ENCODE measurements at places on chromosomes 2 and 18. TPM values are rescaled to one million over a fixed set of nuclear protein-coding genes. Genes with fewer than 3 reads are reported as not detected.

ABCG5 gene
- total RNA-seq, result not detected

NPAS2 gene
- total RNA-seq, result 2.6 TPM

DNA sequence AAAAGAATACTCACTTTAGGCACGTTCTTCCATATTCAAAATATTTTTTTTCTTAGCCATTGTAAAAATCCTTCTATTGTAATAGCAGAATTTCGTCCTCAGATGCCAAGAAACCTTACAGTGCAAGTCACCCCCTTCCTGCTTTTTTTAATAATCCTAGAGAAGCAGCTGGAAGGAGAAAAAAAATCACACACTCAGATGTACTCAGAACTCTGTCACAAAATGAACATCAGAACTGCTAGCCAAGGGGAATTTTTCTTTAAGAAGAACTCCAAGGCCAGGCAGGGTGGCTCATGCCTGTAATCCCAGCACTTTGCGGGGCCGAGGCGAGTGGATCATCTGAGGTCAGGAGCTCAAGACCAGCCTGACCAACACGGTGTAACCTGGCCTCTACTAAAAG lies 127.3 kb upstream of the SPATS2L start:
- H3K36me3 ChIP-seq, result no peaks in the 10 kb centered on the region
- H3K27ac ChIP-seq, result no peak overlapping the region
- no peak overlapping the region for H3K4me3 ChIP-seq
- H3K27me3 ChIP-seq, result no peaks in the 10 kb centered on the region
- no peak for DNase-seq

DNA sequence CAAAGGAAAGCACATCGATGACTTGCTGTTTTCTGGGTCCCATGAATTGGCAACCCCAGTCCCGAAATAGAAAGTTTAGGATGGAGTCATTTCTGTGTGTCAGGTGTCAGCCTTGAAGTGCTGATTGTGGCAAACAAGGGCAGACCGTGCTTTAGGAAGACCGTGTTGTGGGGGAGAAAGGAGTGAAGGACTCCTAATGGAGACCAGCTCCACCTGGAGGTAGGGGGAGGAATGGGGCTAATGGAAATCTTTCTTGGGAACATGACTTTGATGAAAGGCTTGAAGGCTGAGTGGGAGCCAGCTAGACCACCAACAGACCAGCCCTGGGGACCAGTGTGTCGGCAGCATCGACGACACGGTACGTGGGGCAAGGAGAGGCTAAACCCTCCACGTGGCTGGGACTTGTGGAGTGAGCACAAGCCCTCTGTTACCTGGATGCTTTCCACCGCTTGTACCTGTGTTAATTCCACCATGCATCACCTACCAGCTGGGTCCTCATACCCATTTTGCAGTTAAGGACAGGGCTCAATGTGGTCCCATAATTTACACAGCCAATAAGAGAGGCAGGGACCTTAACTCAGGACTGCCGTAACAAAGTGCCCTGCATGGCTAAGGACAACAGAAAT lies 104.2 kb downstream of the SH3BP4 start:
- no peaks in the 10 kb centered on the region for H3K27me3 ChIP-seq
- peaks cover 17% of the 10 kb centered on the region for H3K36me3 ChIP-seq
- no peak for DNase-seq
- H3K4me3 ChIP-seq, result no peak overlapping the region

DNA sequence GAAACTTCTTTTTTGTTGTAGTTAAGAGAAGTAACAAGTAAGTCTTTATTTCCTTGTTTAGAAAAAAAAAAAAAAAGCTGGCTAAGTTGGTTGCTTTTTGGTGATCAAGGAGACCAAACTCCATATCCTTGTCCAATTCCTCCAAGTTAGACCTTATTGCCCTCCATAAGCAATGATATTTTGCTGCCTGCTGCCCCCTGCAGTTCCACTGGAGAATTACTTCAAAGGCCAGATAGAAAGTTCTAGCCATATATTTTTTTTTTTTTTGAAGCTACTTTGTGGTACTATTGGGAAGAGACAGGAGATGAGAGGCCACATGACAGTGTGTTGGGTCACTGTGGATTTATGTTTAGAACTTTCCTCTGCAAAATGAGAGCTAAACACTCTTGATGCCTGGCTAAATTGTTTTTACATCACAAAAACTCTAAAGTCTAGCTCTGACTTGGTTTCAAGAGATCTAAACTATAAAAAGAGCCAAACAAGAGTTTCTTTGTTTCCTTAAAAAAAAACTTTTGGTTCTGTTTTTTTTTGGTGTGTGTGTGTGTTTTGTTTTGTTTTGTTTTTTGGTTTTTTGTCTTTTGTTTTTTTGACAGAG lies 80.7 kb upstream of the RASGRP3 start:
- H3K36me3 ChIP-seq, result peaks cover 6% of the 10 kb centered on the region
- H3K27me3 ChIP-seq, result no peaks in the 10 kb centered on the region
- H3K27ac ChIP-seq, result no peak overlapping the region
- peaks cover 8% of the 10 kb centered on the region for H3K4me1 ChIP-seq

GRCh38 chr2:48395658-48396057 lies 134.3 kb upstream of the STON1 start:
- H3K27me3 ChIP-seq, result no peaks in the 10 kb centered on the region
- peaks cover 4% of the 10 kb centered on the region for H3K36me3 ChIP-seq
- H3K27ac ChIP-seq, result peak overlapping the region; percentile 4
- DNase-seq, result no peak

DNA sequence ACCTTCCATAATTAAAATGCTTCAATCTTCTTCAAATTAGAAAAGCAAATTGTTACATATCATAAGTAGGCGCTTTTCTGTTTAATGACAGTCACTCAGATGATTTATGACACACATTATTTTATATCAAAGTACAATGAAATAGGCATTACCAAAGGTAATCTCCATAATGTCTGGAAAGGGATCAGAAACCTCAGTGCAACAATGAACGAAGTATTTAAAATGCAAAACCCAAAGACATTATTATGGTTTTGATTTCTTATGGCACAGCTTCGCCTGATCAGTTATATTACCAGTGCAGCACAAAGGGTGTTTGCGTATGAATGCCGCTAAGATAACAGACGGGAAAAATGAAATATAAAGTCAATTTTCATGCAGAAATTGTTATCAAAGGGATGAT lies 162.2 kb upstream of the MEIS1 start:
- no peaks in the 10 kb centered on the region for H3K27me3 ChIP-seq
- H3K27ac ChIP-seq, result no peak overlapping the region
- H3K4me3 ChIP-seq, result no peak overlapping the region
- H3K4me1 ChIP-seq, result peaks cover 21% of the 10 kb centered on the region
